Stimulated activated CD4-positive, alpha-beta T cell treated with anti-CD3 and anti-CD28 coated beads, Interleukin-2, amount 100 ng/mL, for 4 hours (primary cell): ENCODE measurements at places on chromosomes 4 and X.

DNA sequence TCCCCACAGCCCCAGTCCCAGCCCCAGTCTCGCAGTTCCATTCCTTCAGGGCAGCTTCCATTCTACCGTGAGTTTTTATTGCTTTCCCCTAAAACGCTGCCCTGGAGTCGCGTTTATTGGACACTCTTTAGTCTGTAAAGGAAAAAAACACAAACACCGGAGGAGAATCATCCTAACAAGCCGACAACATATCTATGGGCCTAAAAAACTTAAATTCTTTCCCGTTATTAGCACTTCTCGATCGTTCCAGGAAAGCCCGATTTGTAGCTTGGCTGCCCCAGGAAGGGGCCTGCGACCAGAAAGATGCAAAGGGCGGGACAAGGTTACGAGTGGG is 178.5 kb downstream of the CBR4 start:
- DNase-seq, result no peak

- no peak for DNase-seq
Measured at GRCh38 chr4:26406346-26406975, 83.8 kb downstream of the CCKAR start.

DNA sequence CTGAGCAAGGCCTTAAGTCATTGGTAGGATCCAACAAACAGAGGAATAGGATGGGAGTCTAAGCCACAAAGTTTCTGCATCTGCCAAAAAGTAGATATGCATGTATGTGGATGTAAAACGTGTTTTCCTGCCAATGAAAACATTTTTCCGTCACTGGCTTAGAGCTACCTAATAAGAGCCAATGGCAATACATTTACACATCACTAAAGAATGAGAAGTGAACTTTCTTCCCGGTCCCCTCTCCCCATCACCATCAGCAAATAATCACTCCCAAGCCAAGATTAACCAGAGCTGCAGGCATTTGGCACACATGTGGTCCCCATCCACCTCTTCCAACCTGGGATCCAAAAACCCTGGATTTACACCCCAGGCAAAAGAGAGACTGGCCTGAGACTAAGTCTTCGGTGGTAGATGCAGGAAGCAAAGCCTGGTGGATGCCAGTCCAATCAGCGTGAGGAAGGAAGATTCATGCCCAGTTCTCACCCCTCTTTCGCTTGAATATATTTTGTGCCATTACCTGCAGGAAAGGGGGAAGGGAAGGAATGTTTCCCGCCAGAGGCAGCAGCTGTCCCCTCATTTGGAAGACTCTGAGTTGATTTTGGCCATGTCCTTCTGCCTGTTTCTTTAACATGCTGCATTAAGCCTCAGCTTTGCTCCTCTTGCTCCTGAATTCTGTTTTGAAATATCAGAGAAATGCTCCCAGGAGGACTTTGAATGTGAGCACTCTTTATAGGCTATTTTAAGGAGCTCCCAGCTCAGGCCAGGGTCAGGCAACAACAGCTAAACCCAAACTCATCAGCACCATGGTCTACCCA is 131.4 kb downstream of the CHIC2 start:
- no peak for DNase-seq

GRCh38 chr4:24322511-24322910 is 261.8 kb downstream of the DHX15 start:
- no peak for DNase-seq
